ENCODE measurements at places on chromosomes 12 and 14. TPM values are rescaled to one million over a fixed set of nuclear protein-coding genes. Genes with fewer than 3 reads are reported as not detected.

- H3K27me3 ChIP-seq: no peaks in the 10 kb centered on the region
- no peak overlapping the region for H3K27ac ChIP-seq
- no peaks in the 10 kb centered on the region for H3K36me3 ChIP-seq
- no peak overlapping the region for H3K4me3 ChIP-seq
- no peaks in the 10 kb centered on the region for H3K4me1 ChIP-seq
These were observed 171.9 kb upstream of the KITLG start for GRCh38 chr12:88752183-88752582.

- no peaks in the 10 kb centered on the region for H3K27me3 ChIP-seq
- no peak overlapping the region for H3K4me3 ChIP-seq
- H3K27ac ChIP-seq: no peak overlapping the region
- no peaks in the 10 kb centered on the region for H3K4me1 ChIP-seq
- DNase-seq: no peak
These were observed 13.0 kb upstream of the RIOX1 start for GRCh38 chr14:73477618-73478266.

GRCh38 chr14:33774723-33775470, 176.0 kb downstream of the EGLN3 start:
- H3K36me3 ChIP-seq: no peaks in the 10 kb centered on the region
- no peak overlapping the region for H3K4me3 ChIP-seq
- H3K27me3 ChIP-seq: no peaks in the 10 kb centered on the region
- H3K27ac ChIP-seq: no peak overlapping the region
- no peak for DNase-seq

DNA sequence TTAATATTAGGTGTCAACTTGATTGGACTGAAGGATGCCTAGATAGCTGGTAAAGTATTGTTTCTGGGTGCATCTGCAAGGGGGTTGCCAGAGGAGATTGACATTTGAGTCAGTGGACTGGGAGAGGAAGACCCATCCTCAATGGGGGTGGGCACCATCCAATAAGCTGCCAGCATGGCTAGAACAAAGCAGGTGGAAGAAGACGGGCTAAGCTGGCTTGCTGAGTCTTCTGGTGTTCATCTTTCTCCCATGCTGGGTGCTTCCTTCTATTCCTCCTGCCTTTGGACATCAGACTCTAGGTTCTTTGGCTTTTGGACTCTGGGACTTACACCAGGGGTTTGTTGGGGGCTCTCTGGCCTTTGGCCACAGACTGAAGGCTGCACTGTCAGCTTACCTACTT, 87.4 kb downstream of the SLC38A1 start:
- no peak overlapping the region for H3K27ac ChIP-seq
- H3K36me3 ChIP-seq: no peaks in the 10 kb centered on the region
- H3K4me3 ChIP-seq: no peak overlapping the region
- no peaks in the 10 kb centered on the region for H3K27me3 ChIP-seq
- no peaks in the 10 kb centered on the region for H3K4me1 ChIP-seq
- no peak for DNase-seq

DNA sequence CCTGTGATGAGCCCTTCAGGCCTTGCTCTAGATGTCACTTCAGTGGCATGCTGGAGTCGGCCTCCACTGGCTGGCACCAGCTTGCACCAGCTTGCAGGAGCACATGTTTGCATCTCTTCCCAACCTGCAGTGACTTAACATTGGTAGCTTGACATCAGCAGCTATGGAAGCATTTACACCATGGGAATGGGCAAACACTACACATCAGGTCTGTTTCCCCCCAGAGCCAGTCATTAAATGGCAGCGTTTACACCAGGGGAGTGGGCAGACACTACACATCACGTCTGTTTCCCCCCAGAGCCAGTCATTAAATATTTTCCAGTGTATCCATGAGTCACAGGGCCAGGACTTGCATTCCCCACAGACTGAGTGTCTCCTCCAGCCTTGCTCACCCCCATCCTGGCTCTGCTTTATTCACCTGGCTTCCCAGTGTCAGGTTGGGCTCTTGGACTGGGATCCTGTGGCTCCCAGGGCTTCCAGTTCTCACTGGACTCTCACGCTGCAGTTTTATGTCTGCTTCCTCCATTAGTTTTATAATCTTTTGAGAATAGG, 51.6 kb upstream of the VRK1 start:
- peaks cover 5% of the 10 kb centered on the region for H3K4me1 ChIP-seq
- H3K4me3 ChIP-seq: no peak overlapping the region
- no peaks in the 10 kb centered on the region for H3K36me3 ChIP-seq
- no peak for DNase-seq

- no peaks in the 10 kb centered on the region for H3K36me3 ChIP-seq
- no peak overlapping the region for H3K4me3 ChIP-seq
- no peak for DNase-seq
- no peaks in the 10 kb centered on the region for H3K4me1 ChIP-seq
- no peaks in the 10 kb centered on the region for H3K27me3 ChIP-seq
These were observed 91.7 kb downstream of the TMX1 start for GRCh38 chr14:51331486-51332367.

- peaks cover 9% of the 10 kb centered on the region for H3K36me3 ChIP-seq
- no peak for DNase-seq
These were observed 51.0 kb upstream of the SRSF5 start for GRCh38 chr14:69715725-69716477.

DNA sequence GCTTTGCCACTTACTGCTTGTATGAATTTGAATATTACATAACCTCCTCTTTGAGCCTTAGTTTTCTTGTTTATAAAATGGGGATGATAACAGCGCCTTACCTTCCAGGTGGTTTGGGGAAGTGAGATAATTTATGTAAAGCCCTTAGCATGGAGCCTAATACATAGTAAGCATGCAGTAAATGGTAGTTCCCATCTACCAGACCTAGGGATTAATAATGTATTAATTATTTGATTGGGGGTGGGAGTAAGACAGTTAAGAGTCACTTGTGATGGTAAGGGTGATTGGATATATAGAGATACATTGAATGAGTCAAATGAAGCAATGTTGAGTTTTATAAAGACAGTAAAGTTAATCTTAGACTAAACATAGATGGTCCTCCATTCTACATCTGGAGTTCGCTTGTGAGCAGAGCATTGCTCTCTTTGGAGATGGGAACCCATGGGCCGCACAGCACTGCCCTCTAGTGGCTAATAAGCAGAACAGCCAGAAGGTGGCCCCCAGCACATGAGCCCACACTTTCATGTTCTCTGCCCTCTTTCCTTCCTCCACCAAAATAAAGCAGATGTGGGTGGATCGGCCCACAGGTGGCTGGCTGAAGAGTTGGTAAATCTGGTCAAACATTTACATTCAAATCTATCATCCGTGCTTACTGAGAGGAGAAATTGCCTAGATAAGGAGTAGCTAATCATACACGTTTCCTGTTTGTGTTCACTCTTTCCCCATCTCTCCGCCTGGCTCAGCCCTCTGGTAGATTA, 26.5 kb upstream of the TAMALIN start:
- H3K4me3 ChIP-seq: no peak overlapping the region
- DNase-seq: peak; percentile 84
- H3K27me3 ChIP-seq: no peaks in the 10 kb centered on the region
- H3K27ac ChIP-seq: no peak overlapping the region
- H3K36me3 ChIP-seq: peaks cover 76% of the 10 kb centered on the region
- peaks cover 6% of the 10 kb centered on the region for H3K4me1 ChIP-seq

DNA sequence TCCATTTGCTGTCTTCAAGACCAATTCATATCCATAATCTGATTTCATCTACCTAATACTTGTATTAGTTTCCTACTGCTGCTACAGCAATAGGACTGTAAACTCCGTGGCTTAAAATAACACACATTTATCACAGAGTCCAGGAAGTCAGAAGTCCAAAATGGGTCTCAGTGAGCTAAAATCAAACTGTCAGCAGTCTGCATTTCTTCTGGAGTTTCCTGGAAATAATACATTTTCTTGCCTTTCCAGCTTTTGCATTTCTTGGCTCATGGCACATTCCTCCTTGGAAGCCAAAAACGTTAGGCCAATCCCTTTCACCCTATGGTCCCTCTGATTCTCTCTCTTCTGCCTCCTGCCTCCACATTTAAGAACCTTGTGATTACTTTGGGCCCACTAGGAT, 239.8 kb downstream of the PRKD1 start:
- no peaks in the 10 kb centered on the region for H3K36me3 ChIP-seq
- no peaks in the 10 kb centered on the region for H3K27me3 ChIP-seq
- DNase-seq: no peak

GRCh38 chr12:3427956-3428355, 63.0 kb upstream of the PRMT8 start:
- H3K4me1 ChIP-seq: no peaks in the 10 kb centered on the region
- no peaks in the 10 kb centered on the region for H3K27me3 ChIP-seq
- no peak overlapping the region for H3K27ac ChIP-seq
- no peaks in the 10 kb centered on the region for H3K36me3 ChIP-seq
- H3K4me3 ChIP-seq: no peak overlapping the region

DNA sequence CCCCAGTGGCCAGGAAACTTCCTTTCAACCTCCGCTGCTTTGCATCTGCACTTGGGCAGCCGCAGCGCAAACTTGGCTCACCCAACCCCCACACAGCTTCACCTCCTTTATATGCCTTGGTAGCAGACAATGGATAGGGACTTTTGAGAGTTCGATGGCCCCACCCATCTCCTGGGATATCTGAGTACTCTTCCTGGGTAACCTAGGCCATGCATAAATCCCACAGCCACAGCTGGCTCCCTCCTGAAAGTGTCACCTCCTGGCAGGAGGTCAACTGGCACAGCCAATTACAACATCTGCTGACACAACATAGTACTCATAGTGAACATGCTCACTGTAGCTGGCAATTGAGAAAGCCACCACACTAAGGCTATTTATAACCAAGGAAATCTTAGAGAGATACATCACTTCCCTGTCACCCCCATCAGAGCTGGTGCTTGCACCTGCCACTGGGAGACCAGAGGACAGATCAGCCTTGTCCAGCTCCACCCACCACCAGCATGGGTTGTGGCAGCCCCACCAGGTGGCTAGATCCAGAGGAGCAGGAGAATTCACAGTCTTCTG, 410.0 kb downstream of the SYT1 start:
- no peak overlapping the region for H3K4me3 ChIP-seq
- no peaks in the 10 kb centered on the region for H3K4me1 ChIP-seq
- H3K27me3 ChIP-seq: no peaks in the 10 kb centered on the region
- no peaks in the 10 kb centered on the region for H3K36me3 ChIP-seq
- no peak overlapping the region for H3K27ac ChIP-seq

GRCh38 chr14:99952453-99952852, 112.8 kb upstream of the EVL start:
- H3K27ac ChIP-seq: no peak overlapping the region
- H3K36me3 ChIP-seq: no peaks in the 10 kb centered on the region
- no peak for DNase-seq
- H3K4me3 ChIP-seq: no peak overlapping the region

DNA sequence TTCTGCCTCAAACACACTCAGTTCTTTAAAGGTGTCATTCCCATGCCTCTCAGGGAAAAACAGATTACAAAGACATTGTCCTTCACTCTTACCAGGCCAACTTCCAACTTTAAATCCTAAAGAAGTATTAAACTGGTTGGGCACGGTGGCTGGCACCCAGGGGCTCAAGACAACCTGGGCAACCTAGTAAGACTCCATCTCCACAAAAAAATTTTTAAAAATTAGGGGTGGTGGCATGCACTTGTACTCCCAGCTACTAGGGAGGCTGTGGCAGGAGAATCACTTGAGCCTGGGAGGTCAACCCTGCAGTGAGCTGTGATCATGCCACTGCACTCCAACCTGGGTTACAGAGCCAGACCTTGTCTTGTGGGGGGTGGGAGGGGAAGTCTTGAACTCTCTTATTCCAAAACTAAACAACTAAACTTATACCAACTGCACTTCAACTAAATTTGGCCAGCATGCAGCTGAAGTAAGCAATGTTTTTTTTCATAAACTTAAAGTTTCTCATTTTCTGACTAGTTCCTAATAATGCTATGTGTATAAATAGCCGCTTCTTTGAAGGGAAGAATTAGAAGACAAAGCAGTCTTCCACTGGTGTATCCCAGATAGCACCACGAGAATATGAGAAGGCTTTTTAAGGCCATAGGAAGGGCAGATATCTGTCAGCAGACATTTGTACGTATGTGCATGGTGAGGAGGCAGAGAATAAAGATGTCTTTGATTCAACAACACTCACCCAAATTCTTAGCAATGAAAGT, 2.4 kb downstream of the SLC11A2 start:
- peaks cover 17% of the 10 kb centered on the region for H3K4me1 ChIP-seq
- no peaks in the 10 kb centered on the region for H3K36me3 ChIP-seq
- peak overlapping the region; percentile 94 for H3K4me3 ChIP-seq
- DNase-seq: no peak

DNA sequence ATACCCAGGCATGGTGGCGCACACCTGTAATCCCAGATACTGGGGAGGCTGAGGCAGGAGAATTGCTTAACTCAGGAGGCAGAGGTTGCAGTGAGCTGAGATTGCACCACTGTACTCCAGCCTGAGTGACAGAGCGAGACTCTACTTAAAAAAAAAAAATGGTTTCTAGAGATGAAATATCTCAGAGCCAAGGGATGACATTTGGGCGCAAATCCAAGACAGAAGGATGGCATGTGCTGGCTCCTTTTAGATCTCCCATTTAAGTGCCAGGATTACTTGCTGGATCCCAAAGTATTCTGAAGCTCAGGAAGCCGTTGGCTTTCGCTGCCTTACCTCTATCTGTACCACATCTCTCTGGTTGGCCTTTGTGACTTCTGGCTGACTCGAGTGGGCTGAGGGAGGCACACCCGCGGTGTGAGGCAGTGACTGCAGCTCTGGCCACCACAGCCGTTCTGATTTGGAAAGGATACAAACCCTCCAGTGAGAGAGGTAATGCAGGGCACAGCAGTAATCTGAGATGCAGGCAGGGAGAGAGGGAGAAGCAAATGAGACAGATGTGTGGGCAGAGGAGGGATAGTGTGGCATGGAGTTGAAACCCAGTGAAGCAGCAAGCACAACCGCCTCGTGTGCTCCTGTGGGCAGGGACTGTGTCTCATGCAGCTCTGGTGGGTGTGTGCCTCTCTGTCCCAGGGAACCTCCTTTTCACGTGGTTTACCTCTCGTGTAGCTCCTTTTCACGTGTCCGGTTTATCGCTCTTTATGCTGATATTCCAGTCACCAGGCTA, 4.9 kb downstream of the B4GALNT3 start:
- H3K36me3 ChIP-seq: no peaks in the 10 kb centered on the region
- no peaks in the 10 kb centered on the region for H3K27me3 ChIP-seq
- no peak overlapping the region for H3K4me3 ChIP-seq
- H3K27ac ChIP-seq: peak overlapping the region; percentile 79

GRCh38 chr12:31557707-31558106, 33.2 kb downstream of the DENND5B start:
- no peaks in the 10 kb centered on the region for H3K27me3 ChIP-seq
- H3K27ac ChIP-seq: no peak overlapping the region
- no peak for DNase-seq
- no peak overlapping the region for H3K4me3 ChIP-seq
- no peaks in the 10 kb centered on the region for H3K36me3 ChIP-seq
- no peaks in the 10 kb centered on the region for H3K4me1 ChIP-seq

- no peak overlapping the region for H3K27ac ChIP-seq
- H3K4me1 ChIP-seq: no peaks in the 10 kb centered on the region
- DNase-seq: no peak
- no peak overlapping the region for H3K4me3 ChIP-seq
- H3K36me3 ChIP-seq: no peaks in the 10 kb centered on the region
These were observed 50.9 kb upstream of the BCL2L14 start for GRCh38 chr12:12019881-12020280.

- no peak for DNase-seq
- no peak overlapping the region for H3K4me3 ChIP-seq
- H3K27me3 ChIP-seq: no peaks in the 10 kb centered on the region
- no peak overlapping the region for H3K27ac ChIP-seq
These were observed 449.3 kb downstream of the FOXG1 start for GRCh38 chr14:29215853-29216252.

MAP1LC3B2 gene
- total RNA-seq: not detected

KCNH3 gene
- not detected for total RNA-seq

MYBPC1 gene
- not detected for total RNA-seq

RNASE1 gene
- 515 TPM for total RNA-seq

IL23A gene
- total RNA-seq: not detected

RPS6KL1 gene
- 12.1 TPM for total RNA-seq

HCAR3 gene
- not detected for total RNA-seq

CIROP gene
- total RNA-seq: not detected

CMA1 gene
- total RNA-seq: not detected

Data from ascending aorta (tissue), 2 donors.